Large intestine (tissue), 12 donors: ENCODE measurements at places on chromosomes 5 and 9.
A peak's percentile ranks its signal among the peaks of the same experiment; 100 is the strongest.

DNA sequence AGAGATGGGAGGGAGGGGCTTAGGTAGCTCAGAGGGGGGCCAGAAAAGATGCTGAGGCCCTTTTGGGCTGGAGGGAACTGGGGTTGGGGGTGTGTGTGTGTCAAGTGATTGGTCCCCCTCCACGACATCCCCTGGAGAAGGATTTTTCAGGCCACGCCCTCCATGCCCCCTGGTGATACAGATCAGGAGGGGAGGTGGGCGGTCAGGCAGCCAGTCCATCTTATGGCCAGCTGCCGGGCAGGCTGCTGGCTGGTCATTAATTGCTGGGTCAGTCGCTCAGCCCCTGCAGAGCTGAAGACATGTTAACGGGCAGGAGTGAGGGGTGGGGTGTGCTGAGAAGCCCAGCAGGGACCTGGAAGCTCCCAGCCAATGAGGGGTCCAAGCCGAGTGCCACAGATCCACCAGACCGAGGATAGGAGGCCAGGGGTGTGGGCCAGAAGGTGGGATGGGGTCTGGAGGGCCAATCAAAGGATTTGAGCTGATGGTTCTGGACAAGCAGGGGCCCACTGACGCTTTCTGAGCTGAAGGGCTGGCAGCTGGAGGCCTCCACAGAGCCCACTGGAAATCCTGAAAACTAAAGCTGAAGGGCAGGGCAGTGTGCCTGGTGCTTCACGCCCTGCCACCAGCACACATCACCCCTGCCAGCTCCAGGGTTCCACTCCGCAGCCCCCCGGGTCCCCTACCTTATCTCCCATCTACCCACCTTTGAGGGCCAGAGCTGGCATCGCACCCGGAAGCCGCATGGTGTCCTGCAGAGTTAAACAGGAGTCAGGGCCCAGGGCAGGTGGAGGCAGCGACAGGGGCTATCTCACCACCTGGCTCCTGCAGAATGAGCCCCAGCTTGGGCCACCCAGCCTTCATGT lies 19.1 kb downstream of the PDGFRB start:
- no peak for DNase-seq

DNA sequence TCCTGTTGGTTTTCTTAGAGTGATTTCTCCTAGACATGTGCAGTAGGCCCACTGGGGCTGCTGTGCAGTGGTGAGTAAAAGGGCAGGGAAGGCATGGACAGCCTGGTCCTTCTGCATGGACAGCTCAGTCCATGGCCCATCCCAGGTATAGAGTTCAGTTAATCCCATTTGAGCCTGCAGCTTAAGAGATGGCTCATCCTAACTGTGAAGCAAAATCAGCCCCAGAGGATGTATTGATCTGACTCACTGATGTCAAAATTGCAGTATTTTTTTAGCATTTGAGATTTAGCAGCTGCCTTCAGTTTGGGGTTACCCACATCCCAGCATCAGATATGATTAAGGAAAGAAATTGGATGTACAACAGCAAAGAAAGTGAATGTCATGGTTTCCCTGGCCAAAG lies 93.4 kb downstream of the PDE6A start:
- DNase-seq, result no peak

- no peak for DNase-seq
Observed at GRCh38 chr9:9950813-9951212, 662.0 kb downstream of the PTPRD start.

- no peak for DNase-seq
Observed at GRCh38 chr9:9337129-9337528, 1275.7 kb downstream of the PTPRD start.

- no peak for DNase-seq
Observed at GRCh38 chr9:137255448-137256114, 454 bp downstream of the NELFB start.

GRCh38 chr9:124950050-124950718 lies 9.3 kb upstream of the GOLGA1 start:
- no peak for DNase-seq

DNA sequence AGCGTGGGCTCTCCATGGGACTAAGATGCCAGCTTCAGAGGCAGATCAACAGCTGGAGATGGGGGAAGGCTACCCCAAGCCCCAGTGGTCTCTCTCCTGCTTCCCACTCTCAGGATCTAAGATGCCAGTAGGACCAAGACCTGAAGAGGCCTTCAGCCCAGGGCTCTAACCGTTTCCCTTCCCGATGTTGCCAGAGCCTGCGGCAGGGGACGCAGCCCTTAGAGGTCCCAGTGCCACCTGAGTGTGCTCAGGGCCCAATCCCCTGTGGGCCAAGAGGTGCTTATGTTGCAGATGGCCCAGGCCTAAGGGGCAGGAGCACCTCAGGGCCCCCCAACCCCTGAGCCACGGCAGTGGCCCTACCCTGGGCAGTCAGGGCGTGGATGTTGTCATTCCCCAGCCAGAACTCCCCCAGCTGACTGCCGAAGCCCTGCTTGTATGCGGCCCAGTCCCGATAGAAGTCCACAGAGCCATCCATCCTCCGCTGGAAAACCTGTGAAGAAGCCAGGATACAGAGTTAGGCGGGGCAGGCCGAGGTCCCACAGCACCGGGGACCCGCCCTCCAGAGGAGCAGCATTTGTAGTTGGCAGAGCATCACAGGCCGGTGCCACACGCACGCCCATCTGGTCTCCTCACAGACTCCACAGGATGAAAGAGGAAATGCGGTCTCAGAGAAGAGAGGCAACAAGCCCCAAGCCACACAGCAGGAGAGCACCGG lies 5.4 kb downstream of the FCN1 start:
- DNase-seq, result no peak

- DNase-seq, result no peak
Observed at GRCh38 chr9:5971740-5972139, 43.7 kb downstream of the RANBP6 start.

- no peak for DNase-seq
Observed at GRCh38 chr5:103293719-103294118, 35.2 kb downstream of the MACIR start.

GRCh38 chr9:1100945-1101344 lies 50.8 kb downstream of the DMRT2 start:
- peak; percentile 10 for DNase-seq

- peak; percentile 53 for DNase-seq
Observed at GRCh38 chr5:177302354-177303110, 987 bp downstream of the RAB24 start.

- peak; percentile 50 for DNase-seq
Observed at GRCh38 chr9:96020792-96021550, 145.5 kb downstream of the ERCC6L2 start.

- DNase-seq, result peak; percentile 57
Observed at GRCh38 chr9:4141296-4141695, 158.6 kb downstream of the GLIS3 start.

DNA sequence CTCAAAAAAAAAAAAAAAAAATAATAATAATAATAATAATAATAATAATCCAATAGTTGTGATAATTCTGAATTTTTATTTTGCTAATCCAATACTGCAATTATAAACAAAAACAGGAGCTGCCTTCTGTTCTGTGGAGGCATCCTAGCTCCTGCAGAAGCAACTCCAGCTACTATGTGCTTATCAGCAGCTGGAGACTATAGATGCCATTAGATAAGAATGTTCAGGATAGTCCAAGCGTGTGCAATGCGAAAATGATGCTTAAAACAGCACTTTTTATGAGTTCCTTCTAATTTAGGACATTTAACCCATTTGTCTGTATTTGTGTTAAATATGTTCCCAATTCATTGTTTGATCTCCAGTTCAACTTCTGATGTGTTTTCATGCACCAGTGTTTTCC lies 220.6 kb upstream of the RASEF start:
- no peak for DNase-seq
